ENCODE measurements at places on chromosomes 3 and 15. TPM values are rescaled to one million over a fixed set of nuclear protein-coding genes. Genes with fewer than 3 reads are reported as not detected.
A peak's percentile ranks its signal among the peaks of the same experiment; 100 is the strongest.

DNA sequence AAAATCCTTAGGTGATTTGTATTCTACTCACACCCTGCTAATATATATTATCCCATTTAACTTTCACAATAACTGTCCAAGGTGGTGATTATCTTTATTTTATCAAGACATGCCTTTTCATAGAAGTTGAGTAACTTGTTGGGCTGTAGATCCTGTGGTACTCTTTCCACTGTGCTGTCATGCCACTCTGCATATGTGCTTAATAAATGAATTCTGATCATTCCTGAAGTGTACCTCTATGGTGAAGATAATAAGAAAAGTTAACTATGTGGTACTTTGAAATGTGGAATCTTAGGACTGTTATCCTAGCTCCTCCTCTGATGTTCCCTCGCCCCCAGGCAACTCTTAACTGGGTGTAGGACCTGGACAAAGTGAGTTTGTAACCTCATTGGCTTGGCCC is 5.2 kb downstream of the SNRK start:
- no peaks in the 10 kb centered on the region for H3K36me3 ChIP-seq
- H3K4me1 ChIP-seq, result peaks cover 15% of the 10 kb centered on the region
- no peak overlapping the region for H3K27ac ChIP-seq
- no peak for DNase-seq
- H3K27me3 ChIP-seq, result no peaks in the 10 kb centered on the region

GPR27 gene
- under 0.01 TPM for total RNA-seq

STRIT1 gene
- total RNA-seq, result not detected

GRCh38 chr3:16406166-16406565 is 107.3 kb downstream of the RFTN1 start:
- H3K27ac ChIP-seq, result no peak overlapping the region
- no peaks in the 10 kb centered on the region for H3K36me3 ChIP-seq
- no peak overlapping the region for H3K4me3 ChIP-seq
- no peak for DNase-seq
- H3K4me1 ChIP-seq, result peaks cover 9% of the 10 kb centered on the region

- no peaks in the 10 kb centered on the region for H3K4me1 ChIP-seq
- H3K27ac ChIP-seq, result no peak overlapping the region
- no peaks in the 10 kb centered on the region for H3K27me3 ChIP-seq
- no peak for DNase-seq
- no peaks in the 10 kb centered on the region for H3K36me3 ChIP-seq
Observed at GRCh38 chr3:24607281-24607680, 112.6 kb upstream of the THRB start.

DNA sequence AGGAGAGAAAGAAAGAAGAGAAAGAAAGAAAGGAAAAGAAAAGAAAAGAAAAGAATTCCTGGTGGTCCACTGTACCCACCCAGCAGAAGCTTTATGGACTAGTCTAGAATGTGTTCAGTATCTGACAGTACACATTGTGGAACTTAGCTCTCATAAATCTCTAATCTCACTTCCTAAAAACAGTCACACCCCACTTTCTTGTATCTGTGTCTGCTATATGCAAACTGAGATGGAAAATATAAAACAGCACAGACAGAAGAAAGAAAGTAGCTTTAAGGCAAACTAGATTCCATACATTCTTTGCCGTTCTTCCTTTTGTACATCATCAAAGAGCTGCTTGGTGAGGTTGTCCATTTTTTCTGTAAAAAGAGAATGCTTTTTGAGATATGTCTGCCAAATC is 41.1 kb upstream of the GNB5 start:
- no peaks in the 10 kb centered on the region for H3K36me3 ChIP-seq
- no peaks in the 10 kb centered on the region for H3K4me1 ChIP-seq
- no peak overlapping the region for H3K27ac ChIP-seq
- H3K4me3 ChIP-seq, result no peak overlapping the region
- no peak for DNase-seq

DNA sequence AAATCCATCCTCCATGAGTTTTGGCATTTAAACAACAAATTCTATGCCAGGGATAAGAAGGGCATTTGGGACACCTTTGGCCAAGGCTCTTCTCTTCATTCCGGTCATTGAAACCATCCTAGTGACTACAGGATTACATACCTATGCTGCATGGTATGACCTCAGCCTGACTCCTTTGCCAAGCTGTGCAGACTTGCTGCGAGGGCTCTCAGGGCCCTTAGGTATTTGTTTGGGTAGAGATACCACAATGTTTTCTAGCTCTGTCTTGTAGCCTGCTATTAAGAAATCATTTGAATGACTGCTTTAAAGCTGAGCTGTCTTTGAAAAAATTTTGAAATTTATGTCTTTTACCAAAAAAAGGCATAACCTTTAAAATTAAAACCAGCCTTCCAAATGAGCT is 749.8 kb upstream of the SGO1 start:
- H3K27ac ChIP-seq, result no peak overlapping the region
- peak; percentile 14 for DNase-seq
- H3K4me1 ChIP-seq, result no peaks in the 10 kb centered on the region

DNA sequence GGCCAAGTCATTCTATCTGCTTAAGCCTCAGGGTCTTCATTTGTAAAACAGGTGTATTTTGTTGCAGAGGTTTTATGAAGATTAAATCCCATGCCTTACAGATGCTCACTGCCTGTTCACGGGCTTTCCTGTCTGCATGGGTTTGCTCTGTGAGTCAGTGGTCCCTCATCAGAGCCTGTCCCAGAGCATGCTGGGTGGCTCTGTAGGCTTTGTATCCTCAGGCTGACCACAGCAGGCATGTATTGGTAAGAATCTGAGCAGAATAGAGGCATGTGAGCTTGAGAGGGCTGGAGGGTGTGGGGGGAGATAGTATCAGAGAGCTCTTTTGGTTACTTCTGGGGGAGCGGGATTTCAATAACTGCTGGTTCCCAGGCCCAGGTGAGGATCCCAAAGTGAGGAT is 45.4 kb upstream of the PLXNA1 start:
- peaks cover 4% of the 10 kb centered on the region for H3K4me1 ChIP-seq
- no peak overlapping the region for H3K4me3 ChIP-seq
- no peaks in the 10 kb centered on the region for H3K27me3 ChIP-seq

TMEM45A gene
- total RNA-seq, result 26.4 TPM

CGNL1 gene
- 6.1 TPM for total RNA-seq

GOLGA8S gene
- total RNA-seq, result under 0.01 TPM

LRRC31 gene
- total RNA-seq, result not detected

TMC3 gene
- not detected for total RNA-seq

KLF15 gene
- total RNA-seq, result 4.1 TPM

BNC1 gene
- 7.7 TPM for total RNA-seq

- no peak overlapping the region for H3K4me3 ChIP-seq
- no peaks in the 10 kb centered on the region for H3K4me1 ChIP-seq
- DNase-seq, result peak; percentile 17
Observed at GRCh38 chr3:14716591-14716990, 41.6 kb downstream of the C3orf20 start.

OXNAD1 gene
- total RNA-seq, result 7.4 TPM

DNA sequence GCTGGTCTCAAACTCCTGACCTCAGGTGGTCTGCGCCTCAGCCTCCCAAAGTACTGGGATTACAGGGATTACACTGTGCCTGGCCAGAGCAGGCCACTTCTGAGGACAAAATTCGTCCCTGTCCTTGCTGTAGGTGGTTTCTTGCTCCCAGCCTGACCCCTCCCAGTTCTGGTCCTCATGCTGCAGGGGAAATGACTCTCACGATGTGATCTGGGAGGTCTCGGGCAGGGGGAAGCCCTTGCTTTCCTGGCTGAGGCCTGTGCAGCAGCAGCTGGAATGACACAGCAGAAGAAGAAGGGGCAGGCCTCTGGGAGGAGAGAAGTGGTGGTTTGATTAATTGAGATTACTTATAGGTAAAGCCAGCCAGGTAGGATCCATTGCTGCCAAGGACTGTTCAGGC is 39.3 kb downstream of the MEGF11 start:
- H3K36me3 ChIP-seq, result no peaks in the 10 kb centered on the region
- DNase-seq, result no peak
- peaks cover 4% of the 10 kb centered on the region for H3K27me3 ChIP-seq
- no peak overlapping the region for H3K4me3 ChIP-seq
- H3K27ac ChIP-seq, result no peak overlapping the region

- no peak overlapping the region for H3K27ac ChIP-seq
- H3K4me1 ChIP-seq, result no peaks in the 10 kb centered on the region
- no peaks in the 10 kb centered on the region for H3K36me3 ChIP-seq
- no peak overlapping the region for H3K4me3 ChIP-seq
Observed at GRCh38 chr3:111548756-111549155, 6.8 kb downstream of the CD96 start.

GRCh38 chr15:64232400-64232799 is 69.6 kb upstream of the PPIB start:
- H3K27ac ChIP-seq, result peak overlapping the region; percentile 13
- DNase-seq, result peak; percentile 91
- no peak overlapping the region for H3K4me3 ChIP-seq
- H3K27me3 ChIP-seq, result no peaks in the 10 kb centered on the region
- no peaks in the 10 kb centered on the region for H3K36me3 ChIP-seq

DNA sequence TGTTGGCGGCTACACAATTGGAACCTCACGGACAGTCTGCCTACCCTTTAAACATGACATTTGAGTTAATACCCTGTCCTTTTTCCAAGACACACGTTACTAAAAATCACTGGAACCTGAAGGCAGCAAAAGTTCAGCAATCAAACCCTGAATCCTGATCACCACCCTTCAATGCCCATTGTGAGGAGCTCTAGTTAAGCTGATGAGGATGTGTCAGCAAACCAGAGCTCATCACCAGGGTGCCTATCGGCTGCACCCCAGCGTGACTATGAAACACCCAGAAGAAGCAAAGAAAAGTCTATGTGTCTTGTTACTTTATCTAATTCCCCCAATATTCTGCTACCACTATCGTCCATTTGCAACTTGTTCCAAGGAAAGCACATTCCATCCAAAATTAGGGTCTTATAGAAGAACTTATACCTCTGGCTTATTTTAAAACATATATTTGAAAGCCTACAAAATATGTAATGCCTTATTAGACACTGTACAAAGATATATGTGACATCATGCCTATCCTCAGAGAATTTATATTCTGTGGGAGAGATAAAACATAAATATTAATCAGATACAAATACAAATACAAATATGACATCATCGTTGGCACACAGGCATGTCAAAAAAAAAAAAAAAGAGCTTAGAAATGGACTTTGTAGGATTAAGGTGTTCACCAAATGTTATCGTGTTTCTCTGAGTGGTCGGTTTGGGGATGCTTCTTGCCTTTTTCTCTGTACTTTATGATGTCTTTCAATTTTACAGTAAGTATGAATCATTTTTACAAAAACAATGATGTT is 219.7 kb upstream of the SETMAR start:
- no peaks in the 10 kb centered on the region for H3K4me1 ChIP-seq
- no peaks in the 10 kb centered on the region for H3K27me3 ChIP-seq
- H3K36me3 ChIP-seq, result no peaks in the 10 kb centered on the region
- H3K4me3 ChIP-seq, result no peak overlapping the region

DNA sequence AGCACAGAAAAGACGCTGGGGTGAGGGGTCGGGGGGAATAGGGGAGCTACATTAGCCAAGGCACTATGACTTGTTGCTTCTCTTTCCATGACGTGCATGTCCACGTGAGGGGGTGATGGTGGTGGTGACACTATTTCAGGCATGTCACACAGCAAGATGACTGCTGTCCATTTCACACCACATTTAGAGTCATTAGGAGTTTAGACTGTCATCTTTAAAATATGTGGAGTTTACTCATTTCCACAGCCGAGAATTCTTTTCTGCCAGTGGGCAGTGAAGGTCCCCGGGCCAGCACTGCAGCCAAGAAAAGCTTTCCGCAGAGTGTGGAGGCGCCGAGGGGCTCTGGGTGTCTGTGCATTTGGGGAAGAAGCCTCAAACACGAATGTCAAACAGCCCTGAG is 954 bp upstream of the DGKG start:
- H3K36me3 ChIP-seq, result no peaks in the 10 kb centered on the region
- H3K4me3 ChIP-seq, result no peak overlapping the region
- no peak for DNase-seq
- H3K4me1 ChIP-seq, result peaks cover 3% of the 10 kb centered on the region
- no peak overlapping the region for H3K27ac ChIP-seq

UQCC5 gene
- 5.1 TPM for total RNA-seq

GOLGA6B gene
- total RNA-seq, result not detected

DNA sequence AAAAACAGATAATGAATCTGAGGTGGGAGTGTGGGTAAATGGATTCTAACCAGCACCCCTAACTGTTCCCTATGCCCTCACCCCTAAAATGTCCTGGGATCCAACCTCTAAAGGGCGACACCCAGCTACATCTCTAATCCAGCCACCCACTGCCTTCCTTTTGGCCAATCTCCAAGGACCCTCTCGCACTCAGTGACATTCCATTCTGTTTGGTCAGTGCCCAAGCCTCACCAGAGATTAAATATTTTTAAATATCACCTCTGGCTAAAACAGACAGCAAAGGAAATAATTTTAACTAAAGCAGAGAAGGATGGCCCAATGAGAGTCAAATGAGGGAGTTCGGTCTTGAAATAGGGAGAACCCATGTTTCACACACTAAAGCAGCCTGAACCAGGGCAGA is 19.9 kb upstream of the SCN10A start:
- peaks cover 11% of the 10 kb centered on the region for H3K4me1 ChIP-seq
- H3K4me3 ChIP-seq, result no peak overlapping the region
- no peak for DNase-seq
- H3K36me3 ChIP-seq, result no peaks in the 10 kb centered on the region
- H3K27me3 ChIP-seq, result no peaks in the 10 kb centered on the region

SERINC4 gene
- total RNA-seq, result under 0.01 TPM

DNA sequence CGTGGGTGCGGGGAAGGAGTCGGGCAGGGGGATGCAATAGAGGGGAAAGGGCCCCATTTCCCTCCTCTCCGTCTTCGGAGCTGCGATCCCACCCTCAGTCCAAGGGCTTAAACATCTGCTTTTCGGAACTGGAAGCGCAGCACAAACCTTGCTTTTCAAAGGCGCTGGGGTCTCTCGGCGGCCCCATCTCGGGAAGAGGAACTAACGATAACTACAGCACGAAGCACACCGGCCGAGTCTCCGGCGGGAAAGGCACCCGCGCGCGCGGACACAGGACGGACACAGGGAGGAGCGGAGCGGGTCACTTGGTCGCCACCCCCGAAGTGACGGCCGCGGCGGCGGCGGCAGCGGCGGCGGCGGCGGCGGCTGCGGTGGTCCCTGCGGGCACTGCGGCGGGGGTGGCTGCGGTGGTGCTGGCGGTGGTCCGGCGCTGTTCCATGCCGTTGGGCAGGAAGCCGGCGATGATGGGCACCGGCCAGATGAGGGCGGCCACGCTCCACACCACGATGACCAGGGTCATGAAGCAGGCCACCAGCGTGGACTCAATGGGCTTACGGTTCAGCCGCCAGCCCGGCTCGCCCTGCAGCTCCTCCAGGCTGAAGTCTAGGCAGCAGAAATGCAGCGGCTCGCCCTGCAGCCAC is 1.1 kb downstream of the TMEM158 start:
- peak; percentile 81 for DNase-seq
- peak overlapping the region; percentile 58 for H3K4me3 ChIP-seq
- peaks cover 3% of the 10 kb centered on the region for H3K4me1 ChIP-seq
- no peaks in the 10 kb centered on the region for H3K27me3 ChIP-seq
- H3K36me3 ChIP-seq, result peaks cover 1% of the 10 kb centered on the region
